ENCODE measurements at places on chromosomes 3 and 15. TPM values are rescaled to one million over a fixed set of nuclear protein-coding genes. Genes with fewer than 3 reads are reported as not detected.

- DNase-seq = no peak
These were observed 87.3 kb upstream of the PROK2 start for GRCh38 chr3:71872256-71872655.

DNA sequence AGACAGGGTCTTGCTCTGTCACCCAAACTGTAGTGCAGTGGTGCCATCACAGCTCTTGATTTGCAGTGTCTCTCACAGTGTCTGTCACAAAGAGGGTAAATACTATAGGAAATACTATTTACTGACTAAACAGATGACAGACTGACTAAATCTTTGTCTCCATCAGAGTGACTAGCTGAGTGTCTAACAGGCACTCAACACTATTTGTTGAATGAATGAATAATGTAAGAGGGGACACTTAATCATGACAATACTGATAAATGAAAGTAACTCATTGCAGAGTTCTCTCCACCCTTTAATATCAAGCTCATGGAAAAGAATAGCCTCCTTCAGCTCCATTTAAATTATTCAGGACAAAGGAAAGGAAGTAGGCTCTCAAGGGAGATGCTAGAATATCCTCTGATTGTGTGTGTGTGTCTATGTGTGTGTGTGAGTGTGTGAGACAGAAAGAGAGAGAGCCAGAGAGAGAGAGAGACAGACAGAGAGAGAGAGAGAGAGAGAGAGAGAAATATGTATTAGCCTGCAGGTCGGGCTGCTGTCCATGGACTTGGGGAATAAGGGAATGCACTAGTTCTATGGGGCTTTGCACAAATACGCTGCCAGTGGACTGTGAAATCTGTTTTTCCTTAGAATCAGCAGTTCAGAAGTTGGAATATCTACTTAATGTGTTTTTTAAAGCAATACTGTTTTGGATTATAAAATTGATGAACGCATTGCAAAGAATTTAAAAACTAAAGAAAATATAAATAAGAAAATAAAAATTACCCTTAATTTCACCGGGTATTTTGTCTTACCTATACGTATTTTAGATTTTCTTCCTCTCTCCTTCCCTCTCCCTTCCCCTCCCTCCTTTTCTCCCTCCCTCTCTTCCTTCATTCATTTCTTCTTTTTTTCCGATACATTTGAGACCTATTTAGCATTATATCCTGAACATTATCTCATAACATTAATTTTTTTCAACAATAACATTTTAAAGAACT is 132.9 kb upstream of the LRIG1 start:
- no peak for DNase-seq

GRCh38 chr3:45003859-45004258 is 22.2 kb upstream of the CLEC3B start:
- DNase-seq = no peak

GRCh38 chr3:171200052-171200749 is 173.7 kb upstream of the SLC2A2 start:
- DNase-seq = no peak

DNA sequence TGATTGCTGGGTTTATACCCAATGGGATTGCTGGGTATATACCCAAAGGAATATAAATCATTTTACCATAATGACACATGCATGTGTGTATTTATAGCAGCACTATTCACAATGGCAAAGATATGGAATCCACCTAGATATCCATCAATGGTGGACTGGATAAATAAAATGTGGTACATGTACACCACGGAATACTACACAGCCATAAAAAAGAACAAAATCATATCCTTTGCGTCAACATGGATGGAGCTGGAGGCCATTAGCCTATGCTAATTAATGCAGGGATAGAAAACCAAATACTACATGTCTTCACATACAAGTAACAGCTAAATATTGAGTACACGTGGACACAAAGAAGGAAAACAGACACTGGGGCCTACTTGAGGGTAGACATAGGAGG is 22.6 kb downstream of the MNS1 start:
- DNase-seq = no peak

GRCh38 chr3:40566694-40567093 is 41.9 kb downstream of the ZNF621 start:
- no peak for DNase-seq

DNA sequence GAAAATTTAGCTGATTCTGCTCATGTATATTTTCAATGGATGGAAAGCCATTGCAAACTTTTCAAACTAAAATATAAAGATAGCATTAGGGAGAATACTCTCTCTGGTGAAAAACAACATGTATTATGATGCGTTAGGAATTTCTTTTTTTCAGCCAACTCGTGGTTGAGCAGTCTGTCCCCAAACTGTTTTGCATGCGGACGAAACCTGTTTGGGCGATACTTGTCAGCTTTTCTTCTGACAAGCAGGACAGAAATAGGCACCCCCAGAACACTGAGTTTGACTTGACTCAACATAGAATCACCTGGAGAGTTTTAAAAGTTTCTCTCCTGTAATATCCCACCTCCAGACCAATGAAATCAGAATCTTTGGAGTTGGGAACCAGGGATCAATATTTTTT is 417.5 kb upstream of the TPRG1 start:
- no peak for DNase-seq

GRCh38 chr15:56320861-56321260 is 44.4 kb upstream of the TEX9 start:
- no peak for DNase-seq

GRCh38 chr15:74383695-74384565 is 16.5 kb upstream of the CYP11A1 start:
- peak; percentile 34 for DNase-seq

- no peak for DNase-seq
These were observed 60.3 kb downstream of the UBE3A start for GRCh38 chr15:25378501-25378901.

GRCh38 chr3:6734395-6734746 is 126.5 kb upstream of the GRM7 start:
- DNase-seq = no peak

- DNase-seq = no peak
These were observed 74.9 kb upstream of the SCN5A start for GRCh38 chr3:38724392-38724736.

DNA sequence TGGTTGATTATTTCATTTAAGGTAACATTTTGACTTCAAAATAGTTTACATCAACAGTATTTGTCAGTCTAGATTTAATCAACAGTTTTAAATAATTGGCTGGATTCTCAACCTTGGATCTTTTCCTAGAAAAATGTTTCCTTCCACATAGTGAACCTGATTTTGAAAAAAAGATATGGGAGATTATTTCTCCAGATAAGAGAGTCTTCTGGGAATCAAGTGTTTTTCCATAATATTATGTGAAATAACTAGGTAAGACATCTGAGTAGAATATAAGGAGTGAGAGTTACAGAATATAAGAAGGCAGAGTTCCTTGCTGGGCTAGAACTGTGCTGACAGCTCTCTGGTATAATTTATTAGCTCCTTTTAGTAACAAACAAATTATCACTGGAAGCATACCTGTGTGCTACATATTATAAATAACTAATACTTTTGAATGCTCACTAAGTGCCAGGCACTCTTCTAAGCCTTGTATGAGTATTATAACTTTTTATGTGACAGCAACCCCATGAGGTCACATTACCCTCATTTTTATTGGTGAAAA is 18.8 kb upstream of the TNFSF10 start:
- DNase-seq = no peak

DNA sequence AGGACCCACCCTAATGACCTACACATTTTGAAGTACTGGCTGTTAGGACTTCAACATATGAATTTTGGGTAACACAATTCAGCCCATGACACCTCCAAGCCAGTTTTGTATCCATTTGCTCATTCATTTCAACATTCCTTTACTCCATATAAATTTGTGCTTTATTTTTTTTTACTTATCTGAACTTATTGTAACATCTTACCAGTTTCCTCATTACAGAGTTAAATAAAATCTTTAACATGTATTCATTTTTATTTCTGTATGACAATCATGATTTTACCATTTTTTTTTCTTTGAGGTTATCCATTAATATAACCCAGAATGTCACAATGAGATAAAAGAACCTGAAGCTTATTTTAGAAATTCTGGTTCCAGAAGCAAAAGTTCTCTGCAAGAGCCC is 48.0 kb upstream of the ATP1B3 start:
- no peak for DNase-seq

- no peak for DNase-seq
These were observed 203.6 kb upstream of the NR2F2 start for GRCh38 chr15:96126859-96127258.

GRCh38 chr15:37008205-37008604 is 92.1 kb downstream of the MEIS2 start:
- DNase-seq = no peak

GRCh38 chr3:4845882-4846281 is 133.4 kb upstream of the BHLHE40 start:
- DNase-seq = no peak

DNA sequence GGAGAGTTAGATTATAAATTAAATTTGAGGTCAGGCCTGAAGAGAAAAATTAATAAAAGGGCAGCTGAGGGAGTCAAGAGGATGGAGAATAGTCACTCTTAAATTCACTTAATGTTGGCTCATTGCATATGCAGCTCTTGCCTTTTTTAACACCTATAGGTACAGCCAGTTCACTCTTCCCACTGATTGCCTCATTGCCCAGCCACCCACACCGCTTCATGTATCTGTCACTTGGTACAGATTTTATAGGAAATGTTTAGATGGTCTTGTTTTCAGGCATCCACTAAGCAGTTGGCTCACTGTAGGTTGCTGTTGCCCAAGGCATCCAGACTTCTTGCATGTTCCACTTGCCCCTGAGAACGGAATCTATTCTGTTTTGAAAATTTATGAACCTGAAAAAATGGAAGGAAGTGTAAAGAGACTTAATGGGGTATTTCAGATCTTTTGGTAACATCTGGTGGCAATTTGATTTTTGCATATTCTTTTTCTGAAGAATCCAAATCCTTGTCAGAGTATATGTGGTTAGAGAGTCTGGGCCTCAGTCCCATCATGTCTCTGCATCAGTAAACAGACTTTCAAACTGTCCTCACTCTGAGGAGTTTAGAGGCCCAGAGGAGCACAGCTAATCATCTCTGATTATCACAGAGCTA is 151.9 kb downstream of the RBPMS2 start:
- no peak for DNase-seq

- DNase-seq = no peak
These were observed 41.5 kb downstream of the PXYLP1 start for GRCh38 chr3:141272906-141273662.

DNA sequence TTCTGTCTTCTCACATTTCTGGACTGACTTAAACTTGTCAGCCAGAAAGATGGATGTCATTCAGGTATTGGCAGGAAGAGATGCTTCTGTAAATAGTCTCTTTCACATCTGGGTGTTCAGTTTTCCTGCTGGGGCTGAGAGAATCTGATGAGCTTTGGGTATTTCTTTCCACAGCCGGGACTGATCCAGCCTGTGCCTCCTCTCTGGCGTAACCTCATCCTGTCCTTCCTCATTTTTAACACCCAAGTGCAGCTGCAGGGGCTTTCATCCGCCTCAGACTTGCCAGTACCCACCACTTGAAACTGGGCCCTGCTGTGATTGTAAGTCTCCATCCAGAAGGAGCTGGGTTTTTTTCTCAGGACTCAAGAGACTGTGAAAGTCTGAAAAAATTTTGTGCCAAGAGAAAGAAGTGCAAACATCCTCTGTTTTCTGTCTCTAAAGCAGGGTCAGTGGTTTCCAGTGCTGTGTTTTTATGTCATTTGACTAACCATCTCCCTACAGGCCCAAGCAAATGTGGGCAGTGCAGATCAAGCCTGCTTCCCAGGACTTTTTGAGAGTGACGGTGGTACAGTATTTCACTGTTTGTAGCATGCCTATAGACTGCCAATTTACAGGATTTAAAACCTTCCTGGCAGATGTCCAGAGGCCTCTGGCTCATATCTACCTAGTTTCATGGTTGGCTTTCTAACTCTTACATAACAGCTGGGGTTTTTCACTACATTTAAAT is 342.7 kb downstream of the PTPRG start:
- DNase-seq = no peak

DNA sequence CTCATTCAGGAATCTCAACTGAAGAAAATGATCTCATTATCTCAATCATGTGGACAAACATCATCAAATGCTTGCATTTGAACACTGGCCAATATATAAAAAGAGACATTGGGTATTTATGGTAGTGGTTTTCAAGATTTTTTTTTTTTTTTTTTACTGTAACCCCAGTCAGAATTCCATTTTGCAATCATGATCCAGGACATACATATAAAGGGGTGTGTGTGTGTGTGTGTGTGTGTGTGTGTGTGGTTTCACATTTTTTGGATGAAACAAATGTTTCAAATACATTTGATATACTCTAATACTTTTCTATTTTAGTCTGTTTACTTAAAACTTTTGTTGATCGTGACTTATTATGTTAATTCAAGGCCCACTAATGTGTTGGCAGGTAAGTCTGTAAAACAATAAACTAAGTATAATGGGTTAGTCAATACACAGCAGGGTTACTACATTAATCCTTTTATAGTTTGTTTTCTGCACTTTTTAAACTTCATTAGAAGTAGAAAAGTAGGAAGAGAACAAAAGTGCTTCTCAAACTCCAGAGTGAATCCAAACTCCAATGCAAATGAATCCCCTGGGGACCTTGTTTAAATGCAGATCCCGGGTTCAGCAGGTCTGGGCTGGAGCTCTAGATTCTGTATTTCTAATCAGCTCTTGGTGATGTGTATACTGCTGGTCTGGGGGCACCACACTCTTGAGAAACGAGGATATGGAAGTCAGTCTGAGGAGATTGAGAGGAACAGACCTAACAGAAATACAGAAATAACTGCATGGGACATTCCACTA is 17.6 kb downstream of the THRB start:
- no peak for DNase-seq

DNA sequence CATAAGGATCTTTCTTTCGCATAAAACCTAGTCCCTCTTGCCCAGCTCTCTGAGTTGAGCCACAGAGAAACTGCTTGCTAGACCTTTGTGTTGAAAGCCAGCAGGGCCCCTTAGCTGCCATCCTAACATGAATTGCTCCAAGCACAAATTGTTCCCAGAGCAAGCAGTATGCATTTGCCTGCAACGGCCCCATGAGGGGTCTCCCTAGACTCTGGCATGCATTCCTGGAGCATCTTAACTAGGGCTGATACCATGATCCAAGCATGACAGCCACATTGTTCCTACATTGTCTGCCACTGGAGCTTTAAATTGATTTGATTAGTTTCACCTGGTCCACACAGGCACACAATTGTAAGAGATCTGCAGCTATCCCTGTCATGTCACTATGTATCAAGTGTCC is 428.1 kb downstream of the TAFA4 start:
- no peak for DNase-seq

GRCh38 chr3:132180337-132180791 is 136.8 kb upstream of the ACP3 start:
- DNase-seq = no peak

IRAK2 gene
- 7.1 TPM for total RNA-seq

SAMMSON gene
- total RNA-seq = not detected

AGBL1 gene
- total RNA-seq = not detected

NR1I2 gene
- total RNA-seq = 3.2 TPM

PLAAT1 gene
- total RNA-seq = not detected

CA12 gene
- total RNA-seq = 0.08 TPM

ACOX2 gene
- total RNA-seq = 179 TPM

HRH1 gene
- 0.33 TPM for total RNA-seq

PLA2G4D gene
- total RNA-seq = not detected

IL17RE gene
- total RNA-seq = 2.1 TPM

MORC1 gene
- total RNA-seq = 0.33 TPM

CLDN16 gene
- total RNA-seq = 0.75 TPM

SV2B gene
- total RNA-seq = 0.09 TPM

ACAN gene
- total RNA-seq = 0.05 TPM

CPLX3 gene
- total RNA-seq = not detected

Data from liver (tissue), 10 donors.